ENCODE measurements at places on chromosomes 3 and 15.

DNA sequence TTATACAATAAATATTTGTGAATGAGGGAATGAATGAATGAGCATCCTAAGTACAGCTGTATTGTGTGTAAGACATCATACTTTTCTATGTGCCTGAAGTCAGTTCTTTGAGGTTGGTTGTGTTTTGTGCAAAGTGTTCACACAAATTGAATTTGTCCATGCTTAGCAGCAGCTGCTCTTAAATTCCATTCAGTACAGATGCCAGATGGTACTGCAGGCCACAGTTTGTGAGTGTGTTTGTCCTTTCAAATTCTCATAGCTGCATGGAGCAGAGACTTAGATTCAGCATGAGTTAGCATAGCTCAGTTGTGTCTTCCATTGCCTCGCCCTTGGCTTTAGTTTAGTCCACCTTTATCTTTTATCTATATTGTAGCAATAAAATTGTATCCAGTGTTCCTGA is 3.8 kb upstream of the ZNF385D start:
- DNase-seq: no peak

DNA sequence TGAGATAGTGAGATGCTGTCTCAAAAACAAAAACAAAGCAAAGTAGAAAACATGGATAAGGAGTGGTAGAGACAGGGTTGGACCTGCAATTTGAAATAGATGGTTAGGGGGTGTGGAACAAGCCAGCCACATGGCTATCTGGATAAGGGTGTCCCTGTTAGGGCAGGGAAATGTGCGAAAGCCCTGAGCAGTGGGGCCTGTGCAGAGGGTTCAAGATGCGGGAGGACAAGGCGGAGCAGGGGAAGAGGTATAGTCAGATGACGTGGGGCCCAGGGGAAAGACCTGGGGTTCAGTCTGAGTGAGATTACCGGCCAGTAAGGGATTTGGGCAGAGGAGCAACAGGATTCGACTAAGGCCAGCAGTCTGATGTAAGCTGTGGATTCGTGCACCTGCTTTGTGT is 18.4 kb upstream of the NR2E3 start:
- no peak for DNase-seq

DNA sequence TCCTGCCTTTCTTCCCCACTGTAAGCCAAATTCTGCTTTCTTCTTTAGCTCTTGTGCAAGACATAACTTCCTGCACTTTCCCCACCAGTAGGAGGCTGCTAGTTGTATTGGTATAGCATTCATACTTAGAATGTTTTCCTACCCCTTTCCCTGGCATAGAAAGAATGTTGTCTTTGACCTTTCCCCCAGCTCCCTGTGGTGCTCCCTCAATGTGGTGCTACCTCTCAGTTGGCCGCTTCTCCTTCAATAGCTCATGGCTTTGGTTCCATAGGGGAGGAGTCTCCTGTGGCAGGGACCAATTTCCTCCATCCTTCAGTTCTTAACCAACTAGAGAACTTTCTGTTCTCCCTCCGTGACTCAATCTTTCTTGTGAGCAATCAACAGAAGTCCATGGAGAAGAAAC is 67.5 kb upstream of the AKAP13 start:
- DNase-seq: no peak

GRCh38 chr15:38662805-38663204 is 98.2 kb upstream of the RASGRP1 start:
- no peak for DNase-seq

DNA sequence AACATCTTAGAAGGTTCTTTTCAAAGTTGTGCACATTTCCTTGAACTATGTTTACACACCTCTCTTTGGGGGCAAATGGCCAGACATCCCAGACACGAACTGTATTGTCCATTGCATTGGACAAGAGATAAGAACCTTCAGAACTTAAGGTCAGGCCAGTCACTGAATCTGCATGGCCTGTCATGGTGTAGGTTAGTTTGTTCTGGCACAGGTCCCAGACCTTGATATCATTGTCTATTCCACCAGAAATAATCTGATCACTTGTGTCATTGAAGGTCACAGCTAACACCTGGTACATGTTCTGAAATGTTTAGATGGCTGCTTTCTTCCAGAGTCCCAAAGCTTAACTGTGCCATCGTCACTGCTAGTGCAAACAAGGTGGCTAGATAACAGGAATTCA is 55.7 kb downstream of the KCNAB1 start:
- DNase-seq: no peak

DNA sequence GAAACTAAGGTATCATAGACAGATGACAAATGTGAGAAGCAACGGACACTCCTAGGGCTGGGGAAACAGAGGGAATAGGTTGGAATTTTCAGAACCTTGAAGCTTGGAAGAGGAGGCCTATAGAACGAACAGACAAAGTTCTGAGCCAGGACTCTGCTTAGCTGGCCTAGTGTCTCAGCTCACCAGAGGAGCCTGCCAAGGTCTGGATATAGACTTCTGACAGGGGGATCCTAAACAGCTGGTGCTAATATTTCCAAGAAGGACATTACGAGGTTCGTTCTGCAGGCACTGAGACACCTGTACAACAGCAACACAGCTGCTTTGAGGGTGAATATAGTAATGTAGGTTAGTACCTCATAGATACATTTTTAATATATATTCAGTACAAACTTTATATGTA is 266.3 kb downstream of the CHL1 start:
- DNase-seq: no peak

DNA sequence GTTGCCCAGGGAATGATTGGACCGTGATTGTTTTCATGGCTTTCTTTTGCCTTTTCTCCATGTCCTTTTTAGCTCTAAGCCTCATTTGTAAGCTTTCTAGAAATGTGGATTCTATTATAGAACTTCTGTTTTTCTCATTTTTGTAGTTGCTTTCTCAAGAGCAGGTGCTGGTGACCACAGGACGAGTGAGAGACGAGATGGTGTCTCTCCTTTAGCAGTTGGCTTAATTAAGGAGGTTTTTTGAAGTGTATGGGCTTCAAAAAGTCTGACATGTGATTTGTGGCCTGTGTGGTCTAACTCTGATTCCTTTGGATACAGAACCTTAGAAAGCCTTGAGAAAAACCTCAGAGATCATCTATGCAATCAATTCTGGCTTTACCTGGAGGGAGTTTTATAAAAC is 292.8 kb downstream of the LPP start:
- DNase-seq: no peak

- no peak for DNase-seq
Measured at GRCh38 chr3:155080692-155081091, 573 bp downstream of the MME start.

DNA sequence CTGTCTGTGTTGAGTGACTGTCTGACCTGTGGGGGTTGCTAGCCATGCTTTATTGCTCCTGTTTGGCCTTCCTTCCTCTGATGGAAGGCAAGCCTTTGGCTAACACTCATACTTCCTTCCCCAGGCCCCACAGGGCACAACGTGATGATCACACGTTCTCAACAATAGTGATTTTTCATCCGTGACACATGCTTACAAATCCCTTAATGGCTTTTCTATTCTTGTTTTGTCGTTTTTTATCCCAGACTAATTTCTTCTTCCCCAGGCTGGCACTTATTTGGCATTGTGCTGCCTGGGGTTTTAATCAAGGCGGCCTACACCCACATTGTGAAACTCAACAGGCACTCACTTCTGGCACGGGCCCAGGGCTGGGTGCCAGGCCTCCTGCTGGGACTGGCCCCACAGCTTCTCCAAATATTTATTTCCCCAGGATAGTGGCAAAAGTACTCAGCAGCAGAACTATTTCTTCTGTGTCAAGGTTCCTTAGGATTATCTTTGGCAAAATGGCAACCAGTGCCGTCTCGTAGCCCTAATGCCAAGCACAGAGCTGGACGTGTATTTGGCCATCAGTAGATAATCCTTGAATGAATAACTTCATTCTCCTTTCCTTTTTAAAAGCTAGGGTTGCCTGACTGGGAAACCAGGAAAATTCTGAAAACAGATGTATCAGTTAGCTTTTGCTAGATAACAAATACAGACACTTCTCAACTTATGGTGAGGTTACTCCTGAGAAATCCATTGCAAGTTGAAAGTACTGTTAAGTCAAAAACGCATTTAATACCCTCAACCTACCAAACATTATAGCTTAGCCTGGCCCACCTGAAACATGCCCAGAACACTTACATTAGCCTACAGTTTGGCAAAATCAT is 30.6 kb downstream of the CMTM7 start:
- DNase-seq: no peak

GRCh38 chr15:74497584-74497983 is 36.6 kb upstream of the UBL7 start:
- DNase-seq: no peak

DNA sequence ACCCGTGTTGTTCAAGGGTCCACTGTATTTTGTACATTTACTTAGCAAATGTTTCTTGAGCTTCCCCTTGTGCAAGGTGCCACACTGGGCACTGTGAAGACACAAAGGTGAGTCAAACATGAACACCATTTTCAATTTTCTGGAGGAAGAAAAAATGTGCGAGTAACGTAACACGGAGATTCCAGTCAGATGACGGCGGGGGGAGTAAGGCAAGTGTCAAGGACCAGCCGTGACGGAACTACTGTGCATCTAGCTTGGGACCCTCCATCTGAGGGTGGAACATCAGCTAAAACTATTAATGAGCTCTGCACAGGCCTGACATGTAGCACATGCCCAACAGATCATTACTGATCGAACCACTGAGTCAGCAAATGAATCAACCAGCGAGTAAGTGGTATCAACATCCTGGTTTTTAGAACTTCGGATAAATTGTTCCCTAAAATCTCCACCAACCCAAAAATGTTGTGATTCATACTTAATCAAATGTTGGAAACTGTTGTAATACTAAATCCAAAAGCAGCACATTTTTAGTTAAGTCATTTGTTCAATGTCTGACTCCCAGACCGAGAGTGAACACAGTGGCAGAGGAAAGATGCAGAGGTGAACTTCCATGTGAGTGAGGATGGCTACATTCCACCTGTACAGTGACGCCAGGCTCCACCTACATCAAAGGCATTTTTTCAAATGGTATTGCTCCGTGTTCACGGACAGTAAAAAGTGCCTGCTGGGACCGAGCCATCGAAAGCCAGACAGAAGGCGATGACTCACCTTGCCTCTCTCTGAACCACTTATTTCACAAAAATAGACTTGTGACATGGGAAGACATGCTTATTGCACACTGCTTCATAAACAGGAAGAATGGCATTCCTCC is 172.2 kb downstream of the ATP10A start:
- DNase-seq: no peak

DNA sequence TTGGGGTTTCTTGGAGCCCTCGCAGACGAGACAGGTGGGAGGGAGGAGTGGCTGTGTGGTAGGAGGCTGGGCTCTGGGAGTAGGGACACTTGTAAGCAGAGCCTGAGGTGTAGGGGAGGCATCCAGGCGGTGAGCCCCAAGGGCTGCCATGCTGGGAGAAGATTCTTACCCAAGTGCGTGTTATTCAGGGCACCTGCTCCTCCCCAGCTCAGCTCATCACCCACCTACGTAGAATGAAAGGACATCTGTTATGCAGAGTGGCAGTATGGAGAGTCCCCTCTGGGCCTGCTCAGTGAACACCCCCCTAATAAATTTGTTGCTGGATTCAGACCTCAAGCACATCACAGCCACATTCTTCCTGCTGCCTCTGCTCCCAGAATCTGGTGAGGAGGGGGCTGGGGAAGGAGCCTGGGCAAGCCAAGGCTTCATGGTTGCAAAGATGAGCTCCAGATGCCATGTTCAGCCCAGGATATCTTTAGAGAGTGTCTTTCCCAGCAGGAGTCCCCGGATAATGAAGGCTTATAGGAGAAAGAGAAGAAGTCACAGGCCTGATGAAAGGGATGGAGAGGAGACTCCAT is 261.8 kb downstream of the EPHB1 start:
- DNase-seq: no peak

- no peak for DNase-seq
Measured at GRCh38 chr3:53361852-53362251, 14.5 kb upstream of the DCP1A start.

GRCh38 chr3:67691926-67692325 is 37.5 kb upstream of the SUCLG2 start:
- no peak for DNase-seq

DNA sequence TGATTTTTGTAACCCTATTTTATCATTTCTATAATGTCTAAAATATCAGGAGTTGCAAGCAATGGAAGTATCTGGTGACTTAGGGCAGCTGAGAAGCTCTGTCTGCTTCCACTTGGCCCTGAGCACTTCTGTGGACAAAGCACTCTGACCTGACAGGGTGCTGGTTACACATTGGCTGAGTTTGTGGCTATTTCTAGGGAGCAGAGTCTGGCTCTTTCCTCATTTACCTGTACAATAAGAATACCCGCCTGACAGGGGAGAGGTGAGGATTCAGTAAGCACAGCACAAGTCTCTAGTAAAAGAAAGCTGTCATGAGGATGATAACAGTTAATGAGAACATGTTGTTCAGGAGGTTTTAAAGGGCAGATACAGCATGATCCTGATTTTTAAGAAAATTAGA is 33.3 kb upstream of the SPESP1 start:
- DNase-seq: no peak

DNA sequence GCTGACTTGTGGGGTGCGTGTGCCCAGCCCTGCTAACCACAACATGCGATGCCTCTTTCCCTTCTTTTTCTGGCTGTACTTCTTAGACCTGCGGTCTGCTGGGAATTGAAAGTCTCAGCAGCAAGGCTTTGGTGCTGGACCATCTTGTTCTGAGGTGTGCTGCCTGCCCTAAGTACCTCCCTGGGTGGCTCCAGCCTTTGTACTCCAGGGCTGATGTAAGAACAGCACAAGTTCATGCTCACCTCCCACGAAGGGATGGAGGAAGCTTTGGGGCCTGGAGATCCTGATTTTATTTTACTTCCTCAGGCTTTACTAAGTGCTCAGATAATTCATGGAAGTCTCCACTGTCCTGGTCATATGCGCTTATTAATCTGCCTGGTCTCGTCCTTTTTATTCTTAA is 28.9 kb downstream of the FAM43A start:
- DNase-seq: no peak

GRCh38 chr3:118479376-118479775 is 555.3 kb downstream of the IGSF11 start:
- no peak for DNase-seq

- no peak for DNase-seq
Measured at GRCh38 chr15:63243776-63244175, 33.6 kb upstream of the APH1B start.

DNA sequence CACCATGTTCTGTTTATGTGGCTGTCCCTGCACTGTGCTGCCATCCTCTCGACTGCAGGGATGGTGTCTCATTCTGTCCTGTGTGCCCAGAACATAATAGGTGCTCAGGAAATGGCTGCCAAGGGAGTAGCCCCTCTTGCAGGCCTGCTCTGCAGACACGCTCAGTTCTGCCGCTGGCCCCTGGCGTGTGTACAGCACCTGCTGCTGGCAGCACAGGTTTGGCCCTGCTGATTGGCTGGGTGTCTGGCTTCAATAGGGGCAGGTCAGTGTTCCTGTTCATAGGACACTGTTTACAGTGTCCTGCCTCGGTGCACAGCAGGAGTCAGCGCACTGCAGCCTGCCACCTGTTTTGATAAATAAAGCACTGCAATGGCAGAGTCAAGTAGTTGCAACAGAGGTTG is 146.9 kb downstream of the DNAJB8 start:
- no peak for DNase-seq

All from stimulated activated CD4-positive, alpha-beta T cell treated with anti-CD3 and anti-CD28 coated beads, TNF-alpha, amount 100 ng/mL, for 4 hours (primary cell).